Neural cell (in vitro differentiated cells): ENCODE measurements at places on chromosomes 2 and 18. TPM values are rescaled to one million over a fixed set of nuclear protein-coding genes. Genes with fewer than 3 reads are reported as not detected.

Gene RSAD2
- polyA plus RNA-seq, result 0.16 and 1.2 TPM in 2 replicates

Gene INHBB
- polyA plus RNA-seq, result 0.10 TPM in 1 of 2 replicates, not detected in the other

Gene POTEC
- polyA plus RNA-seq, result not detected in 2 replicates

Gene EDAR
- polyA plus RNA-seq, result not detected in 2 replicates

Gene CDH19
- polyA plus RNA-seq, result 0.11 and 0.28 TPM in 2 replicates

Gene NOL4
- 61.0 and 72.0 TPM in 2 replicates for polyA plus RNA-seq

Gene GCG
- not detected in 2 replicates for polyA plus RNA-seq

Gene TTN
- polyA plus RNA-seq, result 0.10 and 0.16 TPM in 2 replicates

Gene NFATC1
- polyA plus RNA-seq, result 0.37 TPM in 1 of 2 replicates, not detected in the other

Gene ANKRD44
- 60.2 and 94.3 TPM in 2 replicates for polyA plus RNA-seq

Gene GKN1
- polyA plus RNA-seq, result not detected in 2 replicates

Gene MAPRE2
- polyA plus RNA-seq, result 58.9 and 60.3 TPM in 2 replicates

Gene CSRNP3
- 62.7 and 66.6 TPM in 2 replicates for polyA plus RNA-seq

Gene MAP4K3
- 83.0 and 105 TPM in 2 replicates for polyA plus RNA-seq

Gene FAM168B
- polyA plus RNA-seq, result 154 and 162 TPM in 2 replicates

Gene HOXD13
- polyA plus RNA-seq, result not detected in 2 replicates

Gene CYTIP
- not detected in 2 replicates for polyA plus RNA-seq

Gene SIX3
- polyA plus RNA-seq, result 8.7 and 9.8 TPM in 2 replicates

Gene CRACDL
- 0.85 and 1.6 TPM in 2 replicates for polyA plus RNA-seq

Gene LPIN1
- polyA plus RNA-seq, result 44.3 and 47.5 TPM in 2 replicates

Gene COL5A2
- 3.6 and 6.6 TPM in 2 replicates for polyA plus RNA-seq

Gene EN1
- not detected in 2 replicates for polyA plus RNA-seq

Gene EPHA4
- 71.1 and 99.5 TPM in 2 replicates for polyA plus RNA-seq

Gene CRYBA2
- polyA plus RNA-seq, result not detected in 2 replicates

Gene BIN1
- 61.9 and 75.1 TPM in 2 replicates for polyA plus RNA-seq

Gene THSD7B
- 0.46 and 1.6 TPM in 2 replicates for polyA plus RNA-seq

Gene KLHL41
- 2.3 and 2.7 TPM in 2 replicates for polyA plus RNA-seq

Gene LOXHD1
- not detected in 2 replicates for polyA plus RNA-seq

Gene ADAM23
- 55.0 and 75.2 TPM in 2 replicates for polyA plus RNA-seq

Gene ACMSD
- not detected in 2 replicates for polyA plus RNA-seq

Gene EIF2AK2
- polyA plus RNA-seq, result 1.8 and 2.5 TPM in 2 replicates

Gene PROKR1
- polyA plus RNA-seq, result 0.06 TPM in 1 of 2 replicates, not detected in the other

Gene SERPINB11
- not detected in 2 replicates for polyA plus RNA-seq

Gene CDH7
- polyA plus RNA-seq, result 6.3 and 7.4 TPM in 2 replicates

Gene GTF2A1L
- polyA plus RNA-seq, result 0.51 TPM in 1 of 2 replicates, not detected in the other

Gene GPBAR1
- not detected in 2 replicates for polyA plus RNA-seq

Gene COL6A3
- polyA plus RNA-seq, result 0.05 and 0.06 TPM in 2 replicates

Gene VIT
- polyA plus RNA-seq, result not detected in 2 replicates

Gene IL1R1
- polyA plus RNA-seq, result 0.40 TPM in 1 of 2 replicates, not detected in the other

Gene AQP12B
- not detected in 2 replicates for polyA plus RNA-seq

Gene COLEC11
- polyA plus RNA-seq, result 1.7 and 4.0 TPM in 2 replicates

Gene KIDINS220
- polyA plus RNA-seq, result 329 and 338 TPM in 2 replicates

Gene LYPD6
- 1.2 and 2.3 TPM in 2 replicates for polyA plus RNA-seq

Gene CLEC4F
- not detected in 2 replicates for polyA plus RNA-seq

Gene MLPH
- not detected in 2 replicates for polyA plus RNA-seq

Gene QPCT
- polyA plus RNA-seq, result 2.3 TPM in 1 of 2 replicates, not detected in the other

Gene EPB41L3
- polyA plus RNA-seq, result 19.0 and 19.6 TPM in 2 replicates

Gene GALNT13
- polyA plus RNA-seq, result 10.9 and 12.4 TPM in 2 replicates

Gene POU3F3
- 69.3 and 72.0 TPM in 2 replicates for polyA plus RNA-seq
